Daoy (cell line): ENCODE measurements at places on chromosomes 13 and 19.

DNA sequence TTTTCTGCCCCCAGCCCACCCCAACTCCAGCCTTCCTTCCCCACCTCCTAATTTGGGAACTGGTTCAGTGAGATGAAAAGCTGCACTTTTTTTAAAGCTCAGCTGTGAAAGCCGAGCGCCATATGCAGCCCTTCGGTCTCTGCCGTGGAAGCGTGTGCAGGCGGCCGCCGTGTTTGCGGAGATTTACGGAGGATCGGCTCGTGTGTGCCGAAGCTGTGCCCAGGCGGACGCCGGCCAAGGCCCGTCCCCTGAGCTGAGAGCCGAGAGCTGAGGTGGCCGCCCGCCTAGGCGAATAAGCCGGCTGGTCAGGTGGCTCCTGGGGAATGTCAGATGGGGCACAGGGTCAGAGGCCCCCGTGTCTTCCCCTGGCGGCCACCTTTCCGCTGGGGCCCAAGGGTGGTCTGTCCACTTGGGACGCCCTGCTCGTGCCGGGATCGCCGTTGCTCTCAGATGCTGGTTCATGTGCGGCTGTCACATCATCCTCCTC lies 78.7 kb downstream of the ZNF536 start:
- peak; percentile 65 for DNase-seq

DNA sequence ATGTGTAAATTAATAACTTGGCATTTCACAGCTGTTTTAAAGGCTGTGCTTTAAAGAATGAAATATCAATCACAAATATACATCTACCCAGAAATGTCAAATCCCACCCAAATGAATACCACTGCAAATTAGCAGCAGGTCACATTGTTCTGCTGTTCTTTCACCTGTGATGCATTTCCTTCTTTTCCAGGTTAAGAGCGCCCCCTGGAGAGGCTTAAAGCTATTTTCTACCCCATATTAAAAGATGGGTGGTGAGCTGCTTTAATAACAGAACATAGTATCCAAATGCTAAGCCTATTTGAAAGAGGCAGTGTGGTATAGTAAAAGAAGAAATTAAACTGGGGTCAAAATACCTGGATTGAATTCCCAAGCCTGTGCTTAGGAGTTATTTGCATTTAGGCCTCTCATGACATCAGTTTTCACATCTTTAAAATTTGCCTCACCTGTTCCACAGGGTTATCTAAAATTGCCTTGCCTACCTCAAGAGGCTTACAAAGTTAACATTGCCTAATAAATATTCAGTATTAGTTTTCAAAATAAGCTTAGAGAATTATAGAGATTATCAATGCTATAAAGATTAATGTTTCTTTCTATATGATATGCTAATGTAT lies 396.9 kb upstream of the SLITRK5 start:
- DNase-seq: peak; percentile 30

DNA sequence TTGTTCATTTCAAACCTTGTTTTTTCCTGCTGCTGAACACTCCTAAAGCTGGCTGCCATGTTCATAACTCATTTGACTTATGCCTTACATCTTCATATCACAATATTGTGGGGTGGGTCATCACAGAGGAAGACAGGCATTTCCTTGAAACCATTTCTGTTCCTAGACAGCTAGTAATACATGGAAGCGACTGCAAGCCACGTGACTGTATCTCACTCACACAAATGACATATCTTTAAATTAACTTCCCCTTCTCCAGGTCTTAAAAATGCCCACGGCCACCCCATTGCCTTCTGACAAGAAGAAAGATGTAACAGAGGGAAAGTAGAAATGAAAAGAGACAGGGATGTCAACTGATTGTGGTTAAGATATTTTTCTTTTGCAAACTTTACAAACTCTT lies 236.8 kb downstream of the LMO7 start:
- no peak for DNase-seq

- no peak for DNase-seq
Observed at GRCh38 chr19:14441041-14441938, 8.2 kb downstream of the PKN1 start.

DNA sequence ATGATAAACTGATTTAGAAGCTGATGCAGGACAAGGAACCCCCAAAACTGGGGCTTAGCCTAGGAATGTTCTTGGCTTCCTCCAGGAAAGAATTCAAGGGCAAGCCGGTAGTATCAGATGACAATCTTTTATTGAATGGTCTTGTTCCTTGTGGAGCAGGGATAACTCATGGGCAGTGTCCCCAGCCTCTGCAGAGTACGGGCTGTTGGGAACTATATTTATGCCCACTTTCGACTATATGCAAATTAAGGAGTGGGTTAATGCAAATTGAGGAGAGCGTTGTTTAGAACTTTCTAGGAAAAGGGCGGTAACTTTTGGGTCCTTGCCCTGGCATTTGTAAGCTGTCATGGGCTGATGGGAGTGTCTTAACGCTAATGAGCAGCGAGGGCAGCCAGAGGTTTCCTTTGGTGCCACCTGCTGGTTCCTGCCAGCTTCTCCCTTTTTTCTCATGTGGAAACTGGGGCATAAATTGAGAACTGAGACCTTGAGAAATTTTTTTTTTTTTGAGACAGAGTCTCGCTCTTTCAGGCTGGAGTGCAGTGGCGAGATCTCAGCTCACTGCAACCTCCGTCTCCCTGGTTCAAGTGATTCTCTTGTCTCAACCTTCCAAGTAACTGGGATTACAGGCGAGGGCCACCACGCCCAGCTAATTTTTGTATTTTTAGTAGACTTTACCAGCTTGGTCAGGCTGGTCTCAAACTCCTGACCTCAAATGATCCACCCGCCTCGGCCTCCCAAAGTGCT lies 79.4 kb upstream of the ABCC4 start:
- DNase-seq: peak; percentile 78

GRCh38 chr19:2529473-2529918 lies 53.6 kb downstream of the GADD45B start:
- DNase-seq: peak; percentile 93

DNA sequence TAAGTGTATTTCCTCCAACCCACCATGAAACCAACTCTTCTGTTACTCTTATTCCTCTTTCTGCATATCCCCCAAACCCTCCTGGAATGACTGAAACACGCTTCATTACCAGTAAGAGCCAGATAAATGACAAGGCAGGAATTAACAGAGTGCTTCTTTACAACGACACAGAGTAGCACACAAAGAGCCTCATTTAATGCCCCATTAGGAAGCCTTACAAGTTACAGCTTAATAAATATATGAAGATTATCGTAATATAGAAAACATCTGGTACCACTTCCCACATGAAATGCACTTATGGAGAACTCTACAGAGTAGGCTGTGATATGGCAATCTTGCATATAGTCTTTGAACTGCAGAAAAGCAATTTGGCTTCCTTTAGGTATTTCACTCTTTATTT lies 116.8 kb downstream of the ENOX1 start:
- no peak for DNase-seq

DNA sequence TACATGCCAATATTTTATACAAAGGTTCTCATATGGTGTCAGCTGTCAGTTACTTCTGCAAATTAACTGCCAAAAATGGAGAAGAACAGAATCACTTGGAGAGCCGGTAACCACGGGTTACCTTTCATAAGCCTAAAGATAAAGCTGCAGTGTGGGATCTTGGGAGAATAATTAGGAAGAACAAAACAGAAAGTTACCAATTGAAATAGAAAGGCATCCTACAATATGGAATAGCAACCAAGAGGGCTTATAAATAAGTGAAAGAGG lies 74.2 kb downstream of the TSHZ3 start:
- DNase-seq: no peak
